ENCODE measurements at places on chromosomes 6 and 20. TPM values are rescaled to one million over a fixed set of nuclear protein-coding genes. Genes with fewer than 3 reads are reported as not detected.

DNA sequence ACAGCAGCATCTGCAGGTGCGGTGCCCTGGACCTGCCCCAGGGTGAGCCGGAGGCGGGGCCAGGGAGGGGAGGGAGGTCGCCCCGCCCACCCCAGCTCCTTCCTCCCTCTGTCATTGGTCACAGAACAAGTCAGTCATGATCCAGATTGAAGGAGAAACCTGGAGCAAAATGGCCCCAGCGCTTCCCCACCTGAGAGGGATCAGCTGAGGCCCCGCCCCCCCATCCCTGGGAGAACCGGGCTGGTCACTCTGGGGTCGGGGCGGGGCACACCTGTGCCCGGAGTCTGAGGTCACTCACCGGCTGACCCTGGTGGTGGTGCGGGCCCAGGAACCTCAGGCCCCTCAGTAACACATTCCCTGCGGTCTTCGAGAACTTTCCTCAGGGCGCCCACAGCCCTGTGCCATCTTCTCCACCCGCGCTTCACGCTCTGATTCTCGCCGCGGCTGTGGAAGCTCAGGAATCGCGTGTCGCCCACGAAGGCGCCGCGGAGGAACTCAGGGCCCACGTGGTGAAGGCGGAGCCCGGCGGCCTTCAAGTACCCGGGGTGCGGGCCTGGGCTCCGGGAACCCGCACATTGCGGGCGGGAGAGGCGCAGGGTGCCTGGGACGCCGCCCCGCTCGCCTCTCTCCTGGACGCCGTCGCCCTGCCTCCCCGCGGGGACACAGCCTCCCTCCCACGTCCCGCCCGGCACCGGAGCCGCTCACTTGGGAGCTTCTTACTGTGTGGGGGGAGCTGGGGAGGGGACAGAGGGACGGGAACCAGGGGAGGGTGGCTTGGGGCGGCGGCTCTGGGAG lies 36.4 kb upstream of the HLA-C start:
- no peak overlapping the region for H3K27ac ChIP-seq
- peak; percentile 81 for DNase-seq
- no peaks in the 10 kb centered on the region for H3K36me3 ChIP-seq
- H3K4me1 ChIP-seq, result peaks cover 4% of the 10 kb centered on the region
- no peaks in the 10 kb centered on the region for H3K27me3 ChIP-seq

DNA sequence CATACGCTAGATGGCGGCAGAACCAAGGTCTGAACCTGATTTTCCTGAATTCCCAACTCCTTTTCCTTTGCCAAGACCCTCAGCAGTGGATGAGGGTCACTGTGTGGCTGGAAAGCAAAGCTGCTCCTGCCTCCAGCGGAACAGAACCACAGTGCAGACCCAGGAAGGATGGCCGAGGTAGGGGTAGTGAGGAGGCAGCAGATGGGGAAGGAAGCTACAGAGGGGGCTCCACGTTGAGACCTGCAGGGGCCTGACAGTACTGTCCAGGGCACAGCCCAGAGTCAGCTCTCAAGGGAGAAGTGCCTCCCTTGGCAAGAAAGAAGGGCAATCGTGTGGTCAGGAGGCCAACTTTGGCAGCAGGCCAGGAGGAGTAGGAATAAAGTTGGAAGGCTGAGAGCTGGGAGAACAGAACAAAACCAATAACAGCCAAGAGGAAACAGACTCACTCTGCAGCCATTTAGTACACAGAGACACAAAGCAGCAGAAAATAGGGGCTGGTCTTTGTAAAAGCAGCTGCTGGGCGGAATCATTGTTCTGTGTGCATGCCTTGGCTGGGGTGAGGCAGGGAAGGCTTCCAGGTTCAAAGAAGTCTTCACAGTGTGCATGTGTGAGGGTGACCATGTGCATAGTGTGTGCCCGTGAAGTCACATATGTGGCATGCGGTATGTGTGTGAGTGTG lies 3.1 kb downstream of the GABRR2 start:
- DNase-seq, result peak; percentile 77
- no peaks in the 10 kb centered on the region for H3K27me3 ChIP-seq

Gene TNXB
- total RNA-seq, result 42.4 TPM

DNA sequence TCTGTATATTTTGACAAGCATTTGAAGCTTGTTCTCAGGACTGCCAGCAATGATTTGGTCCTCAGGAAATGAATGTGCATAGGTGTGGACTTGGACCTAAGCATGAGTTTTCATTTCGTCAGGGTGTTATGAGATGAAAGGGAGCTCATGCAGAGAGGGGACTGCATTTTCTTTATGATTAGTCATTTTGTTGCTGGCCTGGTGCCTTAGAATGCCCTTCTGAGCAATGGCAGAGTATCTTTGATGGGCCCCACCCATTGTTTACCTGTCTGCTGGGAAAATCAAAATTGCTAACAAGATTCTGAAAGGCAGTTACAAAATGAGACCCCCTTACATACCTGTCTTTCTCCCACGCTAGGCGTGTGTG lies 51.5 kb upstream of the MTHFD1L start:
- peaks cover 9% of the 10 kb centered on the region for H3K4me1 ChIP-seq
- no peak overlapping the region for H3K4me3 ChIP-seq
- no peaks in the 10 kb centered on the region for H3K27me3 ChIP-seq
- H3K36me3 ChIP-seq, result no peaks in the 10 kb centered on the region
- DNase-seq, result no peak
- H3K27ac ChIP-seq, result peak overlapping the region; percentile 1

Gene HLA-DRB1
- 12.0 TPM for total RNA-seq

GRCh38 chr6:32370505-32370904 lies 1.2 kb downstream of the TSBP1 start:
- H3K27me3 ChIP-seq, result no peaks in the 10 kb centered on the region
- no peak overlapping the region for H3K27ac ChIP-seq
- no peak overlapping the region for H3K4me3 ChIP-seq
- H3K4me1 ChIP-seq, result no peaks in the 10 kb centered on the region
- no peak for DNase-seq
- H3K36me3 ChIP-seq, result no peaks in the 10 kb centered on the region

GRCh38 chr6:110476046-110476849 lies at the start of gene SLC22A16:
Gene SLC22A16 (minus strand): TSS chr6:110476613. CDS start chr6:110476574, 39 bp downstream.
- no peaks in the 10 kb centered on the region for H3K4me1 ChIP-seq
- no peak for DNase-seq
- no peak within 1 kb of the TSS for H3K27ac ChIP-seq

DNA sequence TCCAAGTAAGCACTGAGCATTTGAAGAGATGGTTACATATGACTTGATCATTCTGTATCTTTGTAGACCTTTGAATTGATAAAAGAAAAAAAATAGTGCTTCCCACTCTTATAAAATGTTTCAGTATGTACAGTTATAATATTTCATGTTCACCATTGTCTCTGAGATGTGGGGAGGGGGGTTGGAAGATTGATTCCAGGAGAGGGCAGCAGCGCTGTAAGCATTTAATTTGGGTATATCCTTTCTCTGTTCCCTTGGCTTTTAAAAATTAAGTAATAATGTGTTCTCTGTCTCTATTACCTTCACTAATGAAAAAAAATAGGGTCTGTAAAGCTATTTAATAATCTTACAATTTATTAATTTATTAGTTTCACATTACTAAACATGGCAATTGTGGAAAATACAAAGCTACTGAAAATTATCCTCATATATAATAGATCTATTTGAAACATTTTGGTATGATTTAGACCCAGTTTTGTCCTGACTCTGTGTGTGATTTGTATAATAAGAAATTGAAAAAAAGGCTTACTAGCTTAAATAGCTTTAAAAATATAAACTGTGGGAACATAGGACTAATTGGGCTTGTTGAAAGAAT lies 341.2 kb downstream of the CDKAL1 start:
- no peaks in the 10 kb centered on the region for H3K36me3 ChIP-seq
- peak; percentile 26 for DNase-seq
- no peaks in the 10 kb centered on the region for H3K27me3 ChIP-seq
- H3K4me1 ChIP-seq, result no peaks in the 10 kb centered on the region
- H3K4me3 ChIP-seq, result no peak overlapping the region
- H3K27ac ChIP-seq, result no peak overlapping the region

DNA sequence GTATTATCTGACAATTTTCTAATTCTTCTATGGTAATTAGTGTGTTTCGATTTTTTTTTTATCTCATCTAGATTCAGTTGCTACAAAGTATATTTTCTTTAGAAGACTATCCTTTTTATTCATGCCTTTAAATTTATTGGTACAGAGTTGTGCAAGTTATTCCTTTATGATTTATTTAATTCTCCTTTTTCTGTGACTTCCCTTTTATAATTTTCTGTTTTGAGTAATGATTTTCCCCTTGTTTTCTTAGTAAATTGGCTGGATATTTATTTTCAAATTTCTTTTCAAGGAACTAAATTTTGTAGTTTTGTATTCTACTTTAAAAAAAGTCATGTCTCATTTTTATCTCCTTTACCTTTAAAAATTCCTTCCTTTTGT lies 2.4 kb upstream of the IL22RA2 start:
- H3K27me3 ChIP-seq, result no peaks in the 10 kb centered on the region
- no peak overlapping the region for H3K4me3 ChIP-seq
- H3K4me1 ChIP-seq, result peaks cover 20% of the 10 kb centered on the region
- no peaks in the 10 kb centered on the region for H3K36me3 ChIP-seq

Gene MOG
- total RNA-seq, result 0.19 TPM

Gene ZSCAN31
- 21.4 TPM for total RNA-seq

Gene ABHD16B
- total RNA-seq, result 20.9 TPM

- no peak for DNase-seq
- H3K4me1 ChIP-seq, result no peaks in the 10 kb centered on the region
- H3K27me3 ChIP-seq, result no peaks in the 10 kb centered on the region
- H3K27ac ChIP-seq, result no peak overlapping the region
These were observed 122.4 kb downstream of the IPCEF1 start for GRCh38 chr6:154234019-154234772.

Gene PCIF1
- 48.7 TPM for total RNA-seq

Gene RAET1L
- total RNA-seq, result not detected

Gene HLA-DQB1
- total RNA-seq, result 0.08 TPM

- no peaks in the 10 kb centered on the region for H3K36me3 ChIP-seq
- no peak overlapping the region for H3K27ac ChIP-seq
- no peak for DNase-seq
- H3K27me3 ChIP-seq, result no peaks in the 10 kb centered on the region
- no peak overlapping the region for H3K4me3 ChIP-seq
These were observed 25.4 kb downstream of the ZFP64 start for GRCh38 chr20:52166150-52166549.

GRCh38 chr20:63657260-63657936 lies 714 bp upstream of the RTEL1 start:
- peak overlapping the region; percentile 69 for H3K4me3 ChIP-seq
- DNase-seq, result peak; percentile 42
- H3K36me3 ChIP-seq, result no peaks in the 10 kb centered on the region
- no peaks in the 10 kb centered on the region for H3K27me3 ChIP-seq
- H3K27ac ChIP-seq, result peak overlapping the region; percentile 84

DNA sequence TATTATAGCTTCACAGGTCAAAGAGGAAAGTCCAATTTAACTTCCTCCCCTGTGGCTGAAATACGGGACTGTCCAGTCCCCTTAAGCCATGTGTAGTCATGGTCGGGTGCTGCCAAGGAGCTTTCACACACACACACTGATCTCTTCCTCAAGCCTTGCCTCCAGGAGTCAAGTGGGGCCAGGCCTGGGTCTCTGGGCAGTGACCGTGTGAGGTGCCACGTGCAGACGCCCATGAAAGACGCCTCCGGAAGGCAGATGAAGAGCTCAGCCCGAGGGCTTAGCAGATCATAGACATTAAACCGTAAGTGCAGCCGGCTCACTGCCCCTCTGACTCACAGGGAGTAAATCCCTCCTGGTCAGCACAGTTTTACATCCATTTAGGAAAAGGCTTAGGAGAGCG lies 4.2 kb downstream of the GABRR2 start:
- H3K27ac ChIP-seq, result no peak overlapping the region
- H3K27me3 ChIP-seq, result no peaks in the 10 kb centered on the region
- H3K36me3 ChIP-seq, result no peaks in the 10 kb centered on the region
- H3K4me1 ChIP-seq, result peaks cover 14% of the 10 kb centered on the region
- no peak overlapping the region for H3K4me3 ChIP-seq
- no peak for DNase-seq

Gene NKAIN4
- total RNA-seq, result 6.0 TPM

GRCh38 chr6:30163090-30163917 lies at the start of gene TRIM15:
Gene TRIM15 (plus strand): TSS chr6:30163546. CDS start chr6:30163685, 139 bp downstream.
- H3K4me3 ChIP-seq, result no peak within 1 kb of the TSS
- no peaks in the 10 kb centered on the region for H3K4me1 ChIP-seq
- no peaks in the 10 kb centered on the region for H3K27me3 ChIP-seq
- H3K27ac ChIP-seq, result no peak within 1 kb of the TSS

DNA sequence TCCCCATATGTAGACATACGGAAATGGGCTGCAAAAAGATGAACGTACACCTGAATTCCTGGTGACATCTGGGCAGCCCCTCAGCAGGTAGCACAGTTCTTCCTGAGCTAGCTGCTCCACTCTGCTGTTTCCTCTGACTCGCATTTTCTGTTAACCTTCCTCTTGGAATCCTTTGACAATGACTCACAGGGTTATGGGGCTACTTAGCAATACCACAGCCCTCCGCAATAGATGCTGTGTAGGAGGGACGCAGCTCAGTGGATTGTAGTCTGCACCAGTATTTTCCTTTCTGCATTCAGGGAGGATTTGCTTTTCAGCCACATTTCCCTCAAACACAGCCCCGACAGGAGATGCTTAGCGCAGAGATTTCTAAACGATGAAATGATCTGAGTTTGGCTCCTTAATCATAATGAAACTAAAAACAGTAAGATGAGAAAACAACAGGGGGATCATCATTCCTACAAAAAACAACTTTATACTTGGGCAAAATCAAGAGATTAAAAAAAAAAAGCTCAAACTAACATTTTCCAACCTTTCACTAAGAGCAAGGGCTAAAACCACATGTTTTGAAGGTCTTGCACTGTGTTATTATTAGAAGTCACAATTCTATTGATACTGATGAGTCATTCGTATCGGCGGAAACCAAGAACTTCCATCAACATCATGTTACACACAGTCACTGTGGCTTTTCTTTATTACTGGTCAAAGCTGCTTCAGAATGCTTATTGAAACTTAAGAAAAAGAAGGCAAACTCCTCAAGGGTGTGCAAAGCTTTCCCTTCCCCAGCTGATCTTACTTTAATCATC lies 12.2 kb downstream of the BACH2 start:
- no peaks in the 10 kb centered on the region for H3K4me1 ChIP-seq
- H3K36me3 ChIP-seq, result no peaks in the 10 kb centered on the region
- peak; percentile 16 for DNase-seq
- no peak overlapping the region for H3K27ac ChIP-seq
- H3K27me3 ChIP-seq, result no peaks in the 10 kb centered on the region

DNA sequence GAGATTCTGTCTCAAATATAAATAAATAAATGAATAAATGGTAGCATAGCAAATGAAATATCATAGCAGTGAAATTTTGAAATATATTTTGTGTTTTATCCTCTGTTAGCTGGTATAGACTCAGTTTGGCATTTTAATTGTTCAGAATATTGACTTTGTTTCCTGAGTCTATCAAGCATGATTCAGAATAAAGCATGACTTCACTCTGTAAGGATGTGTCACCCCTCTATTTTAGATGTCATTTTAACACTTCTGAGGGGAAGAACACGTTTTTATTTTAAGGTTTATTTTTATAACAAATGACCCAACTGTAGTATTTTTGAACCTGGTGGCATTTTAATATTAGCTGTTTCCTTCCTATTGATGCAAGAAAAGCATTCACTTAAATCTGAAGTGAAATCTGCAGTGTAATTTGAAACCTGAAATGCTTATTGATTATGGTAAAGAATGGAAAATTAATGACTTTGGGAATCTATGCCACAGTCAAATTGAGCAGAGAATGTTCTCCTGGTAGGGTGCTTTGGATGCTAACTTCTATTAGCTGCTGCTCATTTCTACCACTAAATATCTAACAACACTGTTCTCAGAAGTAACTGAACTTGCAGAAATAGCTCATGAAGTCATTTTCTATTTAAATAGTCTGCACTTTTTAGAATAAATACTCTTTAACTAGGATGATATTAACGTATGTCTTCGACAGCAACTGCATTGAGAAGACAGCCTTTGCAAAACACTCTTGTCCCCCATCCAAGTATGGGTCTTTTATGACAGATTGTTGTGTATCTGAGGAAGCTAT lies 114.2 kb downstream of the SOX4 start:
- H3K4me3 ChIP-seq, result no peak overlapping the region
- DNase-seq, result no peak
- no peak overlapping the region for H3K27ac ChIP-seq
- H3K36me3 ChIP-seq, result no peaks in the 10 kb centered on the region
- no peaks in the 10 kb centered on the region for H3K27me3 ChIP-seq
- H3K4me1 ChIP-seq, result no peaks in the 10 kb centered on the region

Measured in testis (tissue), 5 donors.